ENCODE measurements at places on chromosomes 12 and 14.

GRCh38 chr12:123942238-123942653 lies 30.4 kb downstream of the CCDC92 start:
- DNase-seq, result no peak

DNA sequence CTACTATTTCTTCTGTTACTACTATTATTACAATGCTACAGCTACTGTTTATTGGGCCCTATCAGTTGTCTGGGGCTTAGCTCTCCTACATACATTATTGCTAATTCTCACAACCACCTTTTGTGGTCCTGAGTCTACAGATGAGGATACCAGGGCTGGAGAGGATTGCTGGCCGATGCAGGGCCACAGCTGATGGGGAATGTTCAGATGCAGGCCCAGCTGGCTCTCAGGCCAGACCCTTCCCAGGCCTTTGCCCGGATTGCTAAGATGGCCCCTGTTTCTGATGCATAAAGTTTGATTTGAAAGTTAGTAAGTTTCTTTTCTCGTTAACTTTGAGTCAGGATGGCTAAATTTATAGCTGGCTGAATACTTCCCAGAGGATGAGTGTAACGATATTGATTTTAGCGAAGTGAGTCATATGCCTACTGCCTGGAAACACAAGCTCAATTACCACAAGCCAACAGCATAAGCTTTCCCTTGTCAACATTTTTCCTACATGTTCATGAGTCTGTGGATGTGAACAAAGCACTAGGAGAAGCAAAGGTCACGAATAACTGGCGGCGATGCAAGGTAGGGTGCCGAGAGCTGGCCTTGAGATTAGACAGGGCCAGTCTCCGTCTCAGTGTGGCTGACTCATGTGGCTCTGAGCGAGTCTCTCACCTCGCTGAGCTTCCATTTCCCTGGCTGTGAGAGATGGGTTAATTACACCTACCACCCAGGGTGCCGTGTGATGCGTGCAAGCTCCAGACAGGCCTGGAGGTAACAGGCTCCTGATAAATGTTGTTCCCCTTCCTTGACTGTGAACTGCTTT lies 111.0 kb downstream of the BEGAIN start:
- no peak for DNase-seq

GRCh38 chr12:59087077-59087673 lies 166.9 kb upstream of the LRIG3 start:
- no peak for DNase-seq

GRCh38 chr12:104274811-104275210 lies 28.7 kb upstream of the EID3 start:
- DNase-seq, result no peak

- no peak for DNase-seq
Measured at GRCh38 chr12:130634866-130635265, 81.2 kb downstream of the RIMBP2 start.

DNA sequence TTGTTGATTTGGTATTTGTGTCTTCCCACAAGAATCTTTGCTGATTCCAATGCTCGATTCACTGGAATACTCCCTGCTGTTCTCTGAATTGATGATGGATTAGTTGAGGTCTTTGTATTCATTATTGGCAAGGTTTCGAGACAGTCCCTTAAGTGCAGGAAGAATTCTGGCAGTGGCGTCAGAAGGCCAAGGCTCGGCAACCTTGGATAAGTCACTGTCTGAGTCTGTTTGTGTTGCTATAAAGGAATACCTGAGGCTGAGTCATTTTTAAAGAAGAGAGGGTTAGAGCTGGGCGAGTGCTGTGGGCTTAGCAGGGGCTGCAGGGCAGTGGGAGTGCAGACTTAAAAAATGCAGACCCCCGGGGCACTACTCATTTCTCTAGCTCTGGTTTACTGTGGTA lies 56.9 kb downstream of the CHST11 start:
- no peak for DNase-seq

DNA sequence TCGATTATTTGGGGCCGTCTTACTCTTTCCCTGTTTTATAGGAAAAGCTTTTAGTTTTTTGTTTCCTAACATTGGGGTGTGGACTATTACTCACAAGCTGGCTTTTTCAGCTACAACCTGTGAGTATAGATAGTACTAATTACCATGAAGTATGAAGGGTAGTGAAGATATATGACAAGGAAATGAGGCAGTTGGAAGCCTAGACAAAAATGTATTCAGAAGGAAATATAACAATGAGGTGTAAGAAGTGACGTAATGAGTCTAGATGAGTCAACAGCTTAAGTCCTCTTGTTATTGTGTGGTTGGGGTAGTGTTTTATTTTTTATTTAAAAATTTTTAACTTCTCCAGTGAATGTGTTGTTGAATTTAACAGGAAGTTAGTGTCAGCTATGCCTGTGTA lies 804.5 kb downstream of the NRXN3 start:
- DNase-seq, result no peak

- DNase-seq, result no peak
Measured at GRCh38 chr12:133202493-133203343, 21.4 kb downstream of the ZNF268 start.

DNA sequence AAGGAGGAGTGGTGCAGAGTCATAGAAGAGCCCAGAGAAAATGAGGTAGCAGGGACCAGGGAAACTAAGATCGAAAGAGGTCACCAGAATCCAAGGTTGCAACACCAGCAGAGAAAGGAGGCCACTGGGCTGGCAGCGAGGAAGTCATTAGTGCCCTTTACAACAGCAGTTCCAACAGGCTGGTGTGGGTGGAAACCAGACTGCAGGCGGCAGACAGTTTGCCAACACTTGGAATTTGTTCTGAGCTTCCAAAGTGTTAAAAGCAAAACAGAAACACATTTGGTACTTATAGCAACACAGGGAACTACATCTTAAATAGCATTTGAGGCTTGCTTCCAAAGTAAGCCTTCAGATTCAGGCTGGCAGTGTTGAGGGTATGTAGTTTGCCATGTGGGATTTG lies 95.2 kb upstream of the PWP1 start:
- no peak for DNase-seq

DNA sequence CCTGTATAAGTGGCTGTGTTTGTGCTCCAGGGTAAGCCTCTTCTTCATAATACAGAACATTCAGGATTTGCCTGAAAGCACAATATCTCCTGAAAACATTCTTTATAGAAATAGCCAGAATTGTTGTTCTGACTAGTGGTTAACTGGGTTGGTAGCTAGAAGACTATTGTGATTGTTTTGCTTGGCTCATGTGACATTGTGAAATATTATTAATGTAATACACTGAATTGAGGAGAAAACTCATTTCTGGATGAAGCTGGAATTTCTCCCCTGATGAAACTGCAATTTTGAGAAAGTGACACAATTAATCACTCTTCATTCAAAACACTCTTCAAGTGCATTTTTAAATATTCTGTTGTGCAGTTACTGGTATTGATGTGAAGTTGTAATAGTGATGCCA lies 172.3 kb upstream of the PTPRQ start:
- no peak for DNase-seq

- no peak for DNase-seq
Measured at GRCh38 chr12:132065609-132066344, 78.3 kb downstream of the DDX51 start.

GRCh38 chr12:85352016-85352415 lies 72.0 kb downstream of the ALX1 start:
- no peak for DNase-seq

DNA sequence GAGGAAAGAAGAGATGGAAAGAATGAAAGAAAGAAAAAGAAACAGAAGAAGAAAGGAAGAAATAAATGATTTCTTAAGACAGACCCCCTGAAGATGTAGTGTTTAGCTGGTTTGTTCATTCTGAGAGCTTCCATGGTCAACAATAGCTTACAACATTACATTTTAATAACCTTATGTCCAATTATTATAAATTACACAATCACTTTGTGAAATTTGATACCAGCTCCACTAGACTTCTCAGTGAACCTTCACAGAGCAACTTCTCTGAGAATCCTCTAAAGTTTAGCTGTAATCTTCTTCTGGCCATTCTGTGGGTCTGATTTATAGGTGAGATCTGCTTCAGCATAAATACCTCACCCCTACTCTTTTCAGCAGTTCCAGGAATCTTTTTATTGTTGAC lies 27.9 kb downstream of the SIX1 start:
- DNase-seq, result no peak

DNA sequence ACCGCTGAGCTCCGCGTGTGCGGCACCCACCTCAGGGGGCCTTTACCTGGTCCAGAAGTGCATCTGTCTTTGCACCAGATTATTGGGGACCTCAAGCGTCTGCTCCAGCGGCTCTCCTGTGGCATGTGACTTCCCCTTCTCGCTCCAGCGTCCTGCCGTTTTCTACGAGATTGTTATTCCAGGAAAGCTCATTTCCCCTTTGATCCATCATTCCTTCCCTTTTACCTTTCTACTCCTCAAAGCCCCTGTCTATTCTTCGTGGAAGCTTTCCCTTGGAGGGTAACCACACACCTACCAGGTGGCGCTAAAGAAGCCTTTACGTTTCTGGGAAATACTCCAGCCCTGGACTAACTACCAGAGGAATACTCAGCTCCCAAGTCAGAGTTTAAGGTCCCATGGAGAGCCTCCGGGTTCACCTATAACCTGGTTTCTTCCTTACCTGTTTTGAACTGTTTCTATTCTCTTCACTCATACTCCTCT lies 1.5 kb downstream of the FKBP4 start:
- DNase-seq, result no peak

DNA sequence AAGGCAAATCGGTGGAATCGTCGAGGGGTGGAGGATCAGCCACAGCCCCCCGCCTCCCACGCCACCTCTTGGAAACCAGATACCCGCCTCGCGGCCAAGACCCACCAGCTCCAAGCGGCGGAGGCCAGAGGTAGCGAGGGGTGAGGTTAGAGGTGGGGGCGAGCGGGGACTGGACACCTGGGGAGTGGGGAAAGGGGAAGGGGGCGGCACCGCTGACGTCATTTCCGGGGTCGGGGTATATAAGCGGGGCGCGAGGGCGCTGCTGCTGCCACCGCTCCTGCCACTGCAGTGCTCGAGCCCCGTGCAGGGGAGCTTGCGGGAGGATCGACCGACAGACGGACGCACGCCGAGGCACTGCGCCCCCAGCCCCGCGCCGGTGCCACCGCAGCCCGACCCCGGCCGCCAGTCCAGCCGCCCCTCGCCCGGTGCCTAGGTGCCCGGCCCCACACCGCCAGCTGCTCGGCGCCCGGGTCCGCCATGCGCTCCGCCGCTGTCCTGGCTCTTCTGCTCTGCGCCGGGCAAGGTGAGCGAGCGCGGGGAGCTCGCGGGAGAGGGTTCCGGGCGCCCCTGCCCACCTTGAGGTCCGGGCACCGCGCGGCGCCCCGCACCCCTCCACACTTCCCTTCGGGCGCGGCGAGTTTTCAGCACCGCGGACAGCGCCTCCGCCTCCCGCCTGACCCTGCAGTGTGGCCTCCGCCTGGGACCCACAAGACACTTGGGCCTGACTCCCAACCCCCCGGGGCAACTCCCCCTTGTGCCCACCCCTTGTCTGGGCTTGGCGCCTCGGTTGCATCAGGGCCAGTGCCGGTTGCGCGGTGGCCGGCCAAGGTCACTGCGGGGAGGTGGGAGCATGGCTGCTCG lies at the start of gene CHGA:
TSS of gene CHGA (plus strand) at position 268 of the 861 bp plus-strand sequence. CDS start at position 478, 210 bp downstream.
- DNase-seq, result peak; percentile 3

GRCh38 chr12:119385659-119386058 lies 51.1 kb downstream of the CCDC60 start:
- DNase-seq, result no peak

DNA sequence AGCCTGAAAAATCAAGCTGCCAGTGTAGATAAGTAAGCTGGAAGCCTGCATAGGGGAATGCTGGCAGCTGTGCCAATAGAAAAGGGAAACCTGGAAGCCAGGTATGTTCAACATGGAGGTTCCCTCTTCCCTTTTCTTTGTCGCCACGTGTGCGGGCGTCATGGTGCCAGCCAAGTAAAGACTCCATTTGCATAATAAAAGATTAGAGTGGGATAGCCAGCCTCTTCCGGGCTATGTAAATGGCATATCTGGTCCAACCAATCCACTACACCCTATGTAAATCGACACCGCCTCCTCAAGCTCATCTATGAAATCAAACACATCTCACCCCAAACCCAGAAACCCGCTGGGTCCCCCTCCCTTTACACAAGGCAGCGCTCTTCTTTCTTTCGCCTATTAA lies 5.6 kb upstream of the ADGRD1 start:
- no peak for DNase-seq

DNA sequence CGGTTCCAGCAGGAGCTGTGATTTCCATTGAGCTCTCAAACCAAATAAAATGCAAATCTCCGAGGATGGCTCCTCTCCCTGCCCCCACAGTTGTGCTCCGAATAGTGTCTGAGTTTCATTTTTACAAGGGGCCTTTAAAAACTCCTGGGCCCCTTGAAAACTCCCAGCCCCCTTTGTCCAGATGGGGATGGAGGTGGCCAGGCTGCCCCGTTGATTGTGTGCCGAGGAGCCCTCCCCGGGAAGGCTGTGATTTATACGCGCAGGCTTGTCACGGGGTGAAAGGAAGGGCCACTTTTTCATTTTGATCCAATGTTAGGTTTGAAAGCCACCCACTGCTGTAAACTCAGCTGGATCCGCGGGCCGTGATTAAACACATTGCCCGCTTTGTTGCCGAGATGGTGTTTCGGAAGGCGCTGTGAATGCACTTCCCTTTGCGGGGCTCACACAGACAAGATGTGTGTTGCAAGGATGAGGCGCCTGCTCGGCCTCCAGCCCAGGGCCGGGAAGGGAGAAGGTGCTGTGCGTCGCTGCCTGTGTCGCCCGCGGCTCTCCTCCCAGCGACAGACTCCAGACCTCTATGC lies 98.8 kb downstream of the TMEM132C start:
- DNase-seq, result peak; percentile 57

DNA sequence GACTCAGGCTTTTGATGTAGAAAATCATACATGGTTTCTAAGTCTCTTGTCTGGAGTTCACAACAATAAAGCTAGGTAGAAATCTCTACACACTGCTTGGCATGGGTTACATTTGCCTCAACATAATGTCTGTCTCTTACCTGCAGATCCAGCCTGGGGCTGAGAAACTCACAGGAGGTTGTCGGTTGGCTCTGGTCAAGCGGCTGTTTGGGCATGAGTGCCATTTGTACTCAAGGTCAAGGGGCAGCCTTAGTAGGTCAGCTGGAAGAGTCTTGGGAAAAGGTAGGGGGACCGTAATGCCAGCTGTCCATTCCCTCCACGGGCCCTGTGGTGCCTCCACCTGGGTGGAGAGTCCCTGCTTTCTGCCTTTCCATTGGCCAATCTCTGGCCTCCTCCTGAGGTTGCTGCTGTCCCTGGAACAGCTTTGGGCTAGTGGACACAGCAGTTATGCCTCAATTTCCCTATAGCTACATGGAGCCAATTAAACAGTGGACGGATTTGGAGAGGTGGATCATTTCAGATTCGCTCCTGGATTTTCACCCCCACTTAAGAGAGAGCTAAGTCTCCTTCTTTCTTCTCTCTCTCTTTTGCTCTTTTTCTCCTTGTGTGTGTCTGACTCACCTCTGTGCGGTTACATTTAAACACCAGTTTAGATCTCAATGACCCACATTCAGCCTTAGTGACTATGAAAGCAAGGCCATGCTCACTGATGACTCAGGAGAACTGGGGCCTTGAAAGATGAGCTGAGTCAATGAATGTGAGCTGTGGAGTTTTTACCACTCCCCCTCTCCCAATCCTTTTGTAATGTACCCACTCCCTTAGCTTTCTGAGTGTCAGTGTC lies 132.8 kb upstream of the HIF1A start:
- no peak for DNase-seq

- DNase-seq, result no peak
Measured at GRCh38 chr14:51282517-51282916, 42.5 kb downstream of the TMX1 start.
